Hepatic stellate cell (primary cell): ENCODE measurements at places on chromosomes 4 and X.

GRCh38 chr4:3644849-3645627 is 112.8 kb upstream of the LRPAP1 start:
- DNase-seq, result peak; percentile 63

DNA sequence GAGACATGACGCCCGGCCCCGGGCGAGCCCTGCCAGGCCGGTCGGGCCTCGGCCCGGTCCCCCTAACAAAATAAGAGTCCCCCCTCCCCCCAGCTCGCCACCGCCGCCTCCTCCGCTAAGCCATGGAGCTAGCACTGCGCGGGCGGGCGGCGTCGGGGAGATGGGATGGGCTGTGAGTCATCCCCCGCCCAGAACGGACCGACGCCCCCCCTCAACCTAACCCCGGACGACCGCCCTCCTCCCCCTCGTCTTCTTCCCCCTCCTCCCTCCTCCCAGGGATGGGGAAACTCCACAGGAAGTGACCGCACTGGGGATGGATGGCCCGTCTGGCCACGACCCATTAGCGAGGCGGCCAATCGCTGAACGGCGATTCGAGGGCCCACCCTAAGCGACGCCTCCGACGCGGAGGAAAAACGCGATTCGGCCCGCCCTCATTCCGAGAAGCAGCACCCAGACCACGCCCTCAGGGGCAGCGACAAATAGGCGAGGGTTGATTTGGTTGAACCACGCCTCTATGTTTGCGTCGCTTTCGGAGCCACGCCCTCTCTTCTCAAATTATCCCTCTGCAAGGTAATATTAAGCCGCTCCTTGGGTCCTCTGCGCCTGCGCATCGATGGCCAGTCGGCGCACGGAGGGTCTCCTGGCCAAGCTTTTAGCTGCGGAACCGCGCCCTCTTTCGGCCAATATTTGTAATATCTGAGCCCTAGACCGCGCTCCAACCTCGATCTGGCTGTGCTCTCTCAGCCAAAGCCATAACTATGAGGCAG is at the start of gene TFE3:
TFE3 (minus strand) TSS at position 138 of the 767 bp plus-strand sequence; CDS start at position 7, 131 bp downstream.
- DNase-seq, result peak; percentile 93

- no peak for DNase-seq
These were observed 41.7 kb downstream of the ITM2A start for GRCh38 chrX:79325263-79325958.

- no peak for DNase-seq
These were observed 61.9 kb downstream of the PRKG2 start for GRCh38 chr4:81152839-81153713.

- peak; percentile 6 for DNase-seq
These were observed 38.2 kb downstream of the HPGDS start for GRCh38 chr4:94304365-94304971.

DNA sequence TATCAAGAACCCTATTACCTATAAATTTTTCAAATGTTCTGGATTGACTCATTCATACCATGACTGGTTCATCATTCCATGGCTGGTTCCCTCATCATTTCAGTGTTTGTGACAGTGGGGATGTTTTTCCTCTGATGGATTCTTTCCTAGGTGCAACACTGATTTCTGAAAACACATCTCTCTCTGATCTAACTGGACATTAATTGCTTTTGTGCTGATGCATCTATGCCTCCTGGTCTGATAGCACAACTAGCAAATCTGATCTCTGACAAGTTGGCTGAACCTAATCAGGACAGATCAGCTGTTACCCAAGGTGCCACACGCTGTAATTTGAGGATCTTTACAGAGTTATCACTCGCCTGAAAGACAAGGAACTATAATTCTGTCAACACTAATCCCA is 140.2 kb downstream of the LDB2 start:
- no peak for DNase-seq

GRCh38 chr4:70120323-70120722 is 33.7 kb upstream of the PRR27 start:
- no peak for DNase-seq
